IPS-NIHi11 (cell line): ENCODE measurements at places on chromosomes 7 and 10.

DNA sequence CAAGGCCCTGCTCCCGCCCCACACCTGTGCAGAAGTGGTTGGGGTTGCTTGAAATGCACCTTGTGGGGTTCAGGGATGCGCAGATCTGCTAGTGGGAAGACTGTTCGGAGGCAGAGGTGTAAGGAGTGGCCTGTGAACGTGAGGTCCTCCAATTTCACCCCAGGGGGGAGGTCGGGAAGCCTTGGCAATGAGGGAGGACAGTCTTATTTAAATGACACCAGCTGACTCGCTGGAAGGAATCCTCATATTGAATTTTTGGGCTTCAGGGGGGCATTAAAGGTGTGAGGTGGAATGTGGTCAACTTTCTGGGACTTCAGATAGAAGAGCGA is 218.8 kb upstream of the CELF2 start:
- DNase-seq: no peak

DNA sequence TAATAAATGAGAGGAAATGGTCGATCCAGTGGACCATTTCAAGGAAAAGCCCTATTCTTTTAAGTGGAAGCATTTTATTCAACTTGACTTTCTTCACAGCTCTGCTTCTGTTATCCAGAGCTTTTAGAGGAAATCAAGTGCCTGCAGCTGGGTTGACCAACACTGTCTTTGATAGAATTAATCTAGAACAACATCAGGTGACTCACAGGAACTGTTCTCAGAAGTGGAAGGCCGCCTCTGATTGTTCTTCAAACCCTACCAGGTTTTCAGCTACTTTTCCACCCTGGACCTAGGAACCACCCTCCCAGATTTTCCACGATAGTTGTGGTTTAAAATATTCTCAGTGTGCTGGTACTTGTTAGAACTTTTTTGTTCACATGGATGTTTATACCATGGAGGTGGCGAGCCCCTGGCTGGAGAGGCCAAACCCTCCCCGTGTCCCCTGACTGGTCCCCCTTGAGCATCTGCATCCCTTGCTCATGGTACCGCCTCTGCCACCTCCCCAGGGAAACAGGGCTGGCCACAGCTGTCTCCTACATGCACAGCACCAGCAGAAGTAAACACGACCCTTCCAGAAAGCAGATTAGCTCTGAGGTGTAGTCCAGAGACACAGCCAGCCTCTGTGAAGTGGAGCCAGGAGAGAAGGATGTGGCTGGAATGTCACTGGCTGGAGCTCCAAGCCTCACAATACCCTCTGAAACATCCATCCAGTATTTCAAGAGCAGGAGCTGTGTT is 293.3 kb downstream of the USP6NL start:
- no peak for DNase-seq

DNA sequence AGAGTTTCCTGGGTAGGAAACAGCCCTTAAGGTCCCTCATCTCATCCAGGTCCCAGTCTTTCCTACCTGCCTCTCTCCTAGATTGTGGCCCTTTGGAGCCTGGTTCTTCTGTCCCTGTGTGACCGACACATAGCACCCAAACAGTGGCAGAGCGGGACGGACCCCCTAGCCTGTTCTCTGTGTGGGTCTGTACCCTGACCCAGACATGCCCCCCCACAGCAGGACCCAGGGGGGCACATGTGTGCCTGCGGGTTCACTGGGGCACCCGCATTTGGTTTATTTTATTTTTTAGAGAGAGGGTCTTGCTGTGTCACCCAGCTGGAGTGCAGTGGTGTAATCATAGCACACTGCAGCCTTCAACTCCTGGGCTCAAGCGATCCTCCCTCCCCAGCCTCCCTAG is 11.5 kb downstream of the LIMK1 start:
- DNase-seq: no peak

- DNase-seq: no peak
Measured at GRCh38 chr7:4841007-4841784, 20.6 kb downstream of the PAPOLB start.

GRCh38 chr10:112708461-112708860 is 241.6 kb upstream of the TCF7L2 start:
- no peak for DNase-seq

DNA sequence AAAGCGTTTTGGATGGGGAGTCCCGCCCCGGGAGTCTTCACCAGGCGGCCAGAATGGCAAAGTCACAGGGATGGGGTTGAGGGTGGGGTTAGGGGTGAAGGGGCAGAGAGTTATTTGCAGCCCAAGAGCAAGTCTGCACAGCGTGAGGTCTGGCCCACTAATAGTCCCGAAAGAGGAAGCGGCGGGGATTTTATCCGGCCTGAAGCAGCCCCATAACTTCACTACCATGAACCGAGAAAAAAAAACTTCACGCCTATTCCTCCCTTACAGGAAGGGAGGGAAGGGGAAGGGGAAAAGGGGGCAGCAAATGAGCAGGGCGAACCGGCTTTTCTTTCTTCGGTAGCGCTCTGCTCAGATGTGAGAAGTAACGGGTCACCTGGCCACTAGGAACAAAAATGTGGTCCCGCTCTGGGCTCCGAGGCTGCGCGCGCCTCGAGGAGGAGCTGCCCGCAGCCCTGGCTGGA is 712 bp downstream of the ITPRIP start:
- DNase-seq: peak; percentile 61

DNA sequence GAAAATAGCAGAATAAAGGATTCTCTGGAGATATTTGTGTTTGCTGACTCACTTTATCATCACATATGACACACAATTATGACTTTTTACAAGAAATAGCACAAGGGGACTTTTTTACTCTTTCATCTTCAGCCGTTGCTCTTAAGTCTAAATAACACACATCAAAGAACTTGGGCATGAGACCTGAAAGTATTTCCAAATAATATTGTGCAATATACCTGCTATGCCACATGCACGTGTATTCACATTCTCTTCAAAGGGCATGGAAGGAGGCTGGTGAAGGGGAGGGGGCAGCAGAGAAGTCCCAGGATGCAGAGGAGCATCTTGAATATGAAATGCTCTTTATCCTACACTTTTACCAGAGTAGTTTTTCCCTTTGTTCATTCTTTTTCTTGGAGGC is 4.1 kb upstream of the ADARB2 start:
- no peak for DNase-seq

GRCh38 chr10:17206210-17206709 is 4.8 kb upstream of the TRDMT1 start:
- no peak for DNase-seq

DNA sequence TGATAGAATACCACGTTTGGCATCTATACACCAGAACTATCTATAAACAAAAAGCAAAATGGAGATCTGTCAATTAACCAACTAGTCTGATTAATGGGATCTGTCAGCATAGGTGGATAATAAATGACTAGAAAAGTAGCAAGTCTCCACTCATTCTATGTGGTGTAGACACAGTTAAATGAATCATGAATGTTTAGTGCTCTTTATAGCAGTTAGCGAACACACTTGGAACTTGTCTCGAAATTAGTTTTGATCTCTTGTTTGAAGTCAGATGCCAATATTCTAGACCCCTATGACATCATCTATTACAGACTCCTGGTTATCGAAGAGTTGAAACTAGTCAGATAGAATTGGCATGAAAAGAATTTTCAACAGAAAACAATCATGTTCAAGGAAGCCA is 259.7 kb downstream of the AHR start:
- DNase-seq: no peak

- no peak for DNase-seq
Measured at GRCh38 chr7:151134743-151135524, 32.6 kb downstream of the GBX1 start.

GRCh38 chr10:20809631-20810030 is 87.5 kb downstream of the NEBL start:
- DNase-seq: no peak

DNA sequence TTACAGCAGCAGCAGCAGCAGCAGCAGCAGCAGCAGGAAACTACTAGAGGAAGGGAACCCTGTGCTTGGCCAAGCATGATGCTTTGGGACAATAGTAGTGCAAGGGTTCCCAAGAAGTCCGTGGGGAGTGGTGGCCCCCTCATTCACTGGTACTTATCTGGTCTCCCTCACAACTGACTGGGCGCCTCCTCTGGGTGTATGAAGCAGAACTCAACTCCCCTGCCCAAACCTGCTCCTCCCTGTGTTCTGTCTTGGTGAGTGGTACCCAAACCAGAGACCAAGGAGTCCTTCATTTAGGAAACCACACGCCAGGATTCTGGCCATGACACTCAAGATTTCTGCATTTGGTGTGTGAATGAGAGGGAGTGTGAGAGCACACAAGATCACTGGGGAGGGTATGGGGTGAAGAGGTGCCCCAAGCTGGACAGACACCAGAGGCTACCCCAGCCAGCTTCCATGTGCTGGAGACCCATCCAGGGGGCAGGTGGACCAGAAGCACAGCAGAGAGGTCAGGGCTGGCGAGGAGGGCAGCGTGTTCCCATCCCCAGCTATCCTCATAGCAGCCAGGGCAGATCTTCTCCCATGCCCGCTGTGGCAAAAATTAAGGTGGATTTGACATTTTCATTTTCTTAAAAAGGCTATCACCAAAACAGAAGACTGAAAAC is 10.6 kb upstream of the ZNF777 start:
- DNase-seq: no peak

DNA sequence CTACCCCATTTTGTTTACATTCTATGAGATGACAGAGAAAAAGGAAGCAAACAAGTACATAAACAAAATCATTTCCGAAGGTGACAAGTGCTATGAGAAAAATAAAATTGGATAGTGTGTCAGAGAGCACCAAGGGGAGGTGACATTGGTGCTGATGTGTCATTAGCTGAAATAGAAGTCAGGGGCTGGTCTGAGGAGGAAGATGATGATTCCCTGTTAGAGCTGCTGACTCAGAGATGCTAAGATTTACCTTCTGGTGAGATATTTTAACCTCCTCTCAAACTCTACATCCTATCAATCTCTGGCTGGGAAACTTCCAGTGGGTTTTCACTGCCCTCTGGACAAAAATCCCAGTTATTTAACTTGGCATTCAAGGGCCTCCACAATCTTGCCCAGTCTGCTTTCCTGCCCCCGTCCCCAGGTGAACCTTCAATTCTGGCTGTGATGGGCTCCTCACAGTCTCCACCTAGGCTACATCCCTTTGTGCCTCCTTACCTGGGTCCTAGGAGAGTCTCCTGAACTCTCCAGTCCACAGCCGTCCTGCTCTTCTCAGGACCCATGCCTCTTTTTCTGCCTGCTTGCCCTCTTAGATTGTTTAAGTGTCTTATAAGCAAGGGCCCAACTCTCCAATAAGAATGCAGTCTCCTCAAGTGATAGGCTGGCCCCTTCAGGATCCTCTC is 26.6 kb downstream of the DUSP5 start:
- DNase-seq: no peak

DNA sequence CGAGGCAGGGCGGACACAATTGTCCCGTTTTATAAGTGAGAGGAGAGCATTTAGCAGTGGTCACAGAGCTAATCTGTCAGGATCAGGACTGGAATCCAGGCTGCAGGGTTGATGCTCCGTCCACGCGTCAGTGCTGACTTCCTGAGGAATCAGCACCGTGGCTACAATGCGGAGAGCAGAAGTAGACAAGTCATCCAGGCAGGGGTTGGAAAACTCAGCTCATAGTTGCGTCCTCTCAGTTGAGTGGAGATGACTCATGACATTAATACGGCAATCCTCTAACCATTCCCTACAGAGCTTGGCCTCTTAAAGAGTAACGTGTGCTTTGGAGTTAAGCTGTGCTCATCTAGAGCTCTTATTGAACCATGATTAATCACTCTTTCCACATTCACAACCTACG is 17.1 kb upstream of the HTR5A start:
- DNase-seq: no peak

DNA sequence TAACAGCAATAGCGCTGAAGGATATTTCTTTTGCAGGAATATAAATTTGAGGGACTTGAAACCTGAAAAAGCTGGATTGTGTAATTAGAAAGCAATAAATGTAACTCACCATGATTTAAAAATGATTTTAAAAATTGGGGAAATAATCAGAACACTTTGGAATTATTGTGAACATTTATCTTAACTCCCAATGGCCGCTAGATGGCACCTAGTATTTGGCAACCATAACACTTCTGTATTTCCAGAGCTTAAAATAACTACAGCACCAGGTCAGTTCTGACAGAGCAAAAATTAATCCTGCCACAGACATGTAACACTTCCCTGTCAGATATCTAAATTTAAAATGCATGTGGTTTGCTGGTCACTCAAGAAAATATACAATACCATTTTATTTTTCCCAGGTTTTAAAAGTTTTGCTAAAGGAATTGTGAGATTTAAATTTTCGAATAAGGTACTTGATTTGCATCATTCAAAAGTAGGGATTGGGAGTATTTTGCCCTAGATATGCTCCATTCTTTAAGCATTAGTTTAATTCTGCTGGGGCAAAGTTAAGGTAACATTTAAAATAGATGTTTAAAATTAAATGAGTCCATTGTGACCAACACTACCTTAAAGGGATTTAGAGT is 144.5 kb downstream of the PPP1R3A start:
- peak; percentile 25 for DNase-seq

- no peak for DNase-seq
Measured at GRCh38 chr7:151271699-151272355, 23.3 kb upstream of the SMARCD3 start.

DNA sequence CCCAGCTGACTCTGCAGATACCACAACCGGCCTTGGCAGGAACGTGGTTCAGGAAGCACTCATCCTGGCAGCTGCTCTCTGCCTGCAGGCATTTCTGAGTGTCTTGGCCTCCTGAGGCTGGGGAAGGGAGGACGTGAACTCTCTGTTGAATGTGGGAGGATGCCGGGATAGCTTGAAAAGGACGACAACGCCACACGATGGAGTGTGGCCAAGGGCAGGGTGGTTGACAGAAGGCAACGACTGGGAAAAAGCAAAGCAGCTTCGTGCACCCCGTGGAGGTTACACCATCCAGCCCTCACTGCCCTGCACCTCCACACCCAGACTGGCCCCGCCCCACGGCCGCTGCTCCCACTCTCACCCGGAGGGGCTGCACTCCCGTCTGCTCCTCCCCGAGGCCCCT is 466.1 kb upstream of the FOXK1 start:
- DNase-seq: no peak

GRCh38 chr10:5552376-5553321 is 27.9 kb downstream of the CALML3 start:
- no peak for DNase-seq

DNA sequence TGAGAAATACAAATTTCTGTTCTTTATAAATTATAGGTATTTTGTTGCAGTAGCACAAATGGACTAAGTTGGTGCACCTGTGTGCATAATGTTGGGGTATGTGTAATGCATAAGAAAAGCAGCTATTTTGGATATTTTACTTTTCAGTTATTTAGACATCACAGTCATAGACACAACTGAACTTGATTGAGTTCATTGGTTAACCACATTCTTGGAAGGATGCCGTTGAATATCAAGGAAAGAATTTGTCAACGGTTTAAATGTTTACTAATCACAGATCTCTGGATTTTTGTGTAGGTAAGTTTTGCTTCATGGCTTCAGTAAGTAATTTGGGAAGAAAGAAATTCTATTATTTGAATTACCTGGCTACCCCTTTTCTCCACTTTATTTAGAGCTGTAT is 4.1 kb downstream of the OTUD1 start:
- no peak for DNase-seq

DNA sequence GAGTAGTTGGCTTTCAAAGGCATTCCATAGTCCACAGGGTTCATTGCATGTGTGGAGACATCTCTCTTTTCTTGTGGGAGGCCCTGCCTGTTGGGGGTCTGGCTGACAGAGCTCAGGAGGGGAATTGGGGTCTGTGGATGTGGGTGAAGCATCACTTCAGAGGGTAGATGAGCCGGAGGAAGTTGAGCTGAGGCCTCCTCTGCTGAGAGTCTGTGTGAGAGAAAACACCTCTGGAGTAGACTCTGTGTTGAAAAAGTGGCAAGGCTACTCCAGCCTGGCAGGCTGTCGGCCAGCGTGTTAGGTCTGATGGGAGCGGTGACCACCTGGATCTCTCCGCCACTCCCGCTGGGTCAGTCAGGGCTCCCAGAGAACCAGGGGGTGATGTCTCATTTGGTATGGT is 358.0 kb upstream of the MGMT start:
- no peak for DNase-seq
